ENCODE measurements at places on chromosomes 12 and 14. TPM values are rescaled to one million over a fixed set of nuclear protein-coding genes. Genes with fewer than 3 reads are reported as not detected.

GRCh38 chr14:71270111-71270510 is 362.9 kb downstream of the PCNX1 start:
- no peak for DNase-seq

ANO2 gene
- total RNA-seq = 3.8 TPM

TSPAN19 gene
- not detected for total RNA-seq

DNA sequence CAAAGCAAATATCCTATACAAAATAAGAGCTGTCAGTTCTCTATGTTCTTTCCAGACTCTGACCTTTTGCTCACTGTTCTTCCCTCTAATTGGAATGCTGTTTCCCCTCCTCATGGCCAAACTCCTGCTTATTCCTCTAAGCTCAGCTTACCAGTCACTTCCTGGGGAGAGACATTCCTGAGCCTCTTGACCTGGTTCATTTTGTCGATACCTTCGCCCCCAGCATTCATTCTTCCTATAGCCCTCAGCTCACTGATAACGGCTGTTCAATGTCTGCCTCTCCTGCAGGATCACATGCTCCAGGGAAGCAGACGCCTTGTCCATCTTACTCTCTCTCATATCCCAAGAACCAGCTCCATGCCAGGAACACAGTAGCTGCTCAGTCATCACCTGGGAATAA is 431.0 kb downstream of the MED13L start:
- DNase-seq = no peak

TAS2R8 gene
- not detected for total RNA-seq

- DNase-seq = peak; percentile 16
Observed at GRCh38 chr12:1797991-1798640, 22.2 kb upstream of the LRTM2 start.
